ENCODE measurements at places on chromosomes 4 and X.

- DNase-seq, result no peak
These were observed 35.2 kb upstream of the CCNG2 start for GRCh38 chr4:77121736-77122240.

DNA sequence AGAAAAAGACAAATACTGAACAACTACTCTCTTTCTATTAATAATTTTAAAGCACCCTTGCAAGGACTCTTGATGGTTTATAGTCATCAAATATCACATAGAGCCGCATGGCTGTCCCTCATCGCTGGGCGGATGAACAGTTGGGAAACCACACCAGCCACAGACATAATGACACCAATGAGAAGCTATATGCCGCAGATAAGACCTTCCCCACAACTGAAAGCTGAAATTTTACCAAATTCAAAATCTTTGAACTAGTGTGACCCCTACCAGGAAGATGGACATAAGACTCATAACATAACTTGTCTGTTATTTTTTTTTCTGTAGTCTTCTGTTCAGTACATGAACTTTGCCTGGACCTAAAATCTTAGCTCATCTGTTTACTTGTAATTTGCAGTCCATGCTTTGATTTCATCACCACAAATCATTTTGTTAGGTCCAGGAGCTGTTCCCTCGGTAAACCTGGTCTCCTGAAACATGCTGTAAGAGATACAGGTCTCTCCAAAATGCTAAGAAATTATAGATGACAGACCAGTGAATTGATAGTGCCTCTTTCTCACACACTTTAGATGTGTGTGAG is 157.3 kb upstream of the RAPGEF2 start:
- no peak for DNase-seq

- no peak for DNase-seq
These were observed 64.1 kb downstream of the WWC2 start for GRCh38 chr4:183163135-183163534.

- no peak for DNase-seq
These were observed 167.6 kb upstream of the ANK2 start for GRCh38 chr4:112881842-112882241.

GRCh38 chr4:108024878-108025165 is 35.1 kb downstream of the HADH start:
- DNase-seq, result no peak

DNA sequence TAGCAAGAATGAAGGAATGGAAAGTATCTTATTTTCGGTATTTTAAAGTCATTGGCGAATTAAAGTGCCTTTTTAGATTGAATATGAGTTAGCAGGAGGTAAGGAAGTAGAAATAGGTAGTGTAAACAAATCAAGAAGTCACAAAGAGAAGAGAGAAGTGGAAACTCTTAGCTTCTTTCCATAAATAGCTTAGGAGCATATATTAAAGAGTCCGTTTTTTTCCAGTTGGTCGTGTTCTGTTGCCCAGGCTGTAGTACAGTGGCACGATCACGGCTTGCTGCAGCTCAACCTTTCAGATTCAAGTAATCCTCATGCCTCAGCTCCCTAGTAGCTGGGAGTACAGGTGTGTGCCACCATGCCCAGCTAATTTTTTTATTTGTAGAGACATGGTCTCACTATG is 56.4 kb downstream of the UBE2K start:
- DNase-seq, result no peak

- no peak for DNase-seq
These were observed 24.1 kb upstream of the SOD3 start for GRCh38 chr4:24771241-24771640.

DNA sequence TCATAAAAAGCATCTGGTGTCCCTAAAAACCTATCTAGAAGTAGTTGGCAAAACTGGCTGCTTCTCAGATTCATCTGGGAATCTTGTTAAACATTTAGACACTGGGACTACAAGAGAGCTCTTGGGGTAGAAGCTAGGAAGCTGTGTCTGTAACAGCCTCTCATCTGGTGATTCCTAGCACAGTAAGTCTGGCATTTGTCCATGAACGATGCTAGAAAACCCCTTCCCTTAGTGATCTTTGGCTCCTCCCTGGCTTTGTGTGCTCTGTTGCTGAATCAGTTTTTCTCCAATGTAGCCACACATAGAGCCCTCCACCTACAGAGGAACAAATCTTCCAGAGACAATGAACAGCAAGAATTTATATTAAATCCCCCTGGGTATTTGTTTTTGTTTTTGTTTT is 951.7 kb upstream of the LCORL start:
- no peak for DNase-seq

DNA sequence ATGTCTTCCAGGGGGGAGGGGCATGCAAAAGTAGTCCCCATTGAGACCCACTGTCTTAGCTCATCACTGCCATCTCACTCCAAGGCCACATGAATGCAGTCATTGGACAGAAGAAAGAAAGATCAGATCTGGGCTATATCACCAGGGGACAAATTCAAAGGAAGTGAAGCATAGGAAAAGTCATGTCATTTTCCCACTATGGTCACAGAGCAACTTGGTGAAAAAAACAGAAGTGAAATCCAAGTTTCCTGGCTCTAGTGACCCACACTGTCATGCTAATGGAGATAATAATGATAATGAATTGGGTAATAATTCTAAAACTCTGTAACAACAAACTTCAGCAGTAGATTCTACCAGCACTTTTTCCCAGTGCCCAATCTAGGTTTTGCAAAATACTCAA is 9.9 kb downstream of the LHFPL1 start:
- no peak for DNase-seq

DNA sequence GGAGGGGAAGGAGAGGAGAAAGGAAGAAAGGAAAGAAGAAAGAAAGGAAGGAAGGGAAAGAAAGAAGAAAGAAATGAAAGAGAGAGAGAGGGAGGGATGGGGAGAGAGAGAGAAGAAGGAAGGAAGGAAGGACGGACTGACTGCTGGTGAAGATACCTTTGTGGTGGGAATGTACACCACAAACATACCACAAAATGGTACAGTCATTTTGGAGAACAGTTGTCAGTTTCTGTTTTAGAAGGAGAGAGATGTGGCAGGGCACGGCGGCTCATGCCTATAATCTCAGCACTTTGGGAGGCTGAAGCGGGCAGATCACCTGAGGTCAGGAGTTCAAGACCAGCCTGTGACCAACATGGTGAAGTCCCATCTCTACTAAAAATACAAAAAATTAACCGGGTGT is 40.0 kb upstream of the SHISA3 start:
- no peak for DNase-seq

GRCh38 chrX:43644124-43644701 is 11.9 kb upstream of the MAOA start:
- no peak for DNase-seq

DNA sequence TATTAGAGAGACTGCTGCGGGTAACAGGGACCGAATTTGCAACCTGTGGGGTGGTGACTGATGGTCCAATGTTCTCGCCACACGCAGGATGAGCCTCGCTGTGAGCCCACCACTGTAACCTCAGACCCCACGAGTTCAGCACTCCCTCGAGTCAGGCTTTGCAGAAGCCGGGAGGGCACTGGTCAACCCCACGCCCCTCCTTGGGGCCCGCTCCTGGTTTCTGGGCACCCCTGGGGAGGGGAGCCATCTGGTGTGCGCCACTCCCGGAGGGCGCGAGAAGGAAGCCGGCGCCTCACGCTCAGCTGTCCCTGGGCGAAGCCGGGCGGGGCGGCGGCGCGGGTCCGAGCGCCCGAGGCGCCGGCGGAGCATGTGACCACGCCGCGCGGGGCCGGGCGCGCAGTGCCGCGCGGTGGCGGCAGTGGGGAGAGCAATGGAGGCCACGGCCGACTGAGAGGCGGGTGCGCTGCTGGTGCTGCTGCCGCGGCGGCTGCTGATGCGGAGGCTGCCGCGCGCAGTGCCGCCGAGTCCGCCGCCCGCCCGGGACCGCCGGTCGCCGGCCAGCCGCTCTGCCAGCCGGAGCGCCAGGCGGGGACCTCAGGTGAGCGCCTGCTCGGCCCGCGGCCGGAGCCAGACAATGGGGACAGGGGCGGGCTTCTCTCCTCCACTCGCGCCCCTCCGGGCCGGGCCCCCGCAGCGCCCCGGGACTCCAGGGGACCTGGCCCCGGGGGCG is 100.1 kb downstream of the CEP135 start:
- no peak for DNase-seq

DNA sequence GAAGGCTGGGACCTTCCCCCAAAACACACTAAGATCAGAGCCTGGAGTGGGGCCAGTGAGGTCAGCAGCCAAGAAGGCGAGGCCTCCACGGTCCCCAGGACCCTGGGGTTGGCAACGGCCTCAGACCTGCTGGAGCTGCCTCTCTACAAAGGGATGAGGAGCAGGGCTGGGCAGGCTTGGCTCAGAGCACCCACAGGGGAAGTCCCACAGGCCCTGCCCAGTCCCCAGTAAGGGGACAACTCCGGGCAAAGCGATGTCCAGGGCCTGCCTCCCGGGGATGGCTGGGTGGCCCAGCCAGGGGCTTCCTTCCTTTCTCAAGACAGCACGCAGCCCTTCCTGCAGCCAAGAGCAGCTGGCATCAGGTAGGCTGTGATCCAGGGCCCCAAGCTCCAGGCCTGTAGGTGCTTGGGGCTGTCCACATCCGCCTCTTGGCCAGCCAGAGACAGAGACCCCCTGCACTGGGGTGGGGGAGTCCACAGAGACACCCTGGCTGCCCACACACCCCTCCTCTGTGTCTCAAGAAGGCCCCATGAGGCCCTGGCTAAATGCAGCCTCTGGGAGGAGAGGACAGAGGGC is 5.7 kb downstream of the MXD4 start:
- DNase-seq, result peak; percentile 12

GRCh38 chr4:158259955-158260575 is 49.8 kb downstream of the TMEM144 start:
- DNase-seq, result no peak

GRCh38 chrX:153769158-153769864 is 5.3 kb downstream of the PLXNB3 start:
- DNase-seq, result peak; percentile 7

GRCh38 chrX:15475021-15475420 is 18.1 kb downstream of the PIR start:
- DNase-seq, result no peak

DNA sequence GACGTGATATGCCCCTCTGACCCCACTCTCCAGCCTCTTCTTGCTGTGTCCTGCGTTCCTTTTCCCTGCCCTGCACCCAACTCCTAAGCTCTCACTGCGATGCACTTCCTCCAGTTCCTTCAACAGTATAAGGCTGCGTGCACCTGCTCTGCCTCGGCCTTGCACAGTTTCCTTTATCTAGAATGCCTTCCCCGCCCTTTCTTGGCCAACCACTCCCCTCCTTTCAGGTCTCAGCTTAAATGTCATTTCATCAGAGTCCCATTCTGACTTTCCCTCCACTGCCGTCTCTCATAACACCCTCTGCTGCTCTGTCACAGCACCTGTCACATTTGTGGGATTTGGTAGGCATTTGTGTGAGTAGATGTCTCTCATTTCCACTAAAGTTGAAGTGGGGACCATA is 58.4 kb upstream of the NEIL3 start:
- no peak for DNase-seq
